NCI-H510A (cell line): ENCODE measurements at places on chromosomes 3 and 15.

DNA sequence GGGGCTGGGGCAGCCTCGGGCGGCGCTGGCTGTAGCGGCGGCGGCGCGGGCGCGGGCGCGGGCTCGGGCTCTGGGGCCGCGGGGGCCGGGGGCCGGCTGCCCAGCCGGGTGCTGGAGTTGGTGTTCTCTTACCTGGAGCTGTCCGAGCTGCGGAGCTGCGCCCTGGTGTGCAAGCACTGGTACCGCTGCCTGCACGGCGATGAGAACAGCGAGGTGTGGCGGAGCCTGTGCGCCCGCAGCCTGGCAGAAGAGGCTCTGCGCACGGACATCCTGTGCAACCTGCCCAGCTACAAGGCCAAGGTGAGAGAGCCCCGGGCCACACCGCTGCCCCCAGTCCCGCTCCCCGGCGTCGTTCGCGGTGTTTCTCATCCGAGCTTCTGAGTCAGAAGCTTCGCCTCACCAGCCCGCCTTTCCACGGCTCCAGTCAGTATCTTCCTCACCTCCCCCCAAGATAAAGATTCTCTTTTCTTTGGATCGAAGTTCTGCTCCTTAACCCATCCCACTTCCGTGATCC lies 600 bp downstream of the FBXO45 start:
- DNase-seq: peak; percentile 26

- DNase-seq: no peak
These were observed 17.8 kb upstream of the THUMPD3 start for GRCh38 chr3:9345041-9345440.

GRCh38 chr3:37941608-37942508 lies 48.7 kb upstream of the VILL start:
- no peak for DNase-seq

DNA sequence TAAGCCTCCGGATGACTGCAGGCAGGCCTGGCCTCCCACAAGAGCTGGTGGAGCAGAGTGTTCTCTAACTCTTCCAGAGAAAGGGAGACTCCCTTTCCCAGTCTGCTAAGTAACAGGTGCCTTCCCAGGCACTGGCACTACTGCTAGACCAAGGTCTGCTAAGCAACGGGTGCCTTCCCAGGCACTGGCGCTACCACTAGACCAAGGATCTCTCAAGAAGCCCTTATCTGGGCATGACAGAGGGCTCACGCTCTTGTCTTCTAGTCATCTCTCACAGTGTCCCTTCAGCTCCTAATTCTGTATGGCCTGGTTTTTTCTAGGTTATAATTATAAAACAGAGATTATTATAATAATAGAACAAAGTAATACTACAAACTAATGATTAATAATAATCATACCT lies 27.8 kb downstream of the MYL3 start:
- no peak for DNase-seq
